SW480 (cell line): ENCODE measurements at places on chromosomes 7 and 10.

- no peak for DNase-seq
Measured at GRCh38 chr7:91367812-91368578, 103.8 kb downstream of the FZD1 start.

- no peak for DNase-seq
Measured at GRCh38 chr10:52316500-52316899, 2.4 kb downstream of the DKK1 start.

DNA sequence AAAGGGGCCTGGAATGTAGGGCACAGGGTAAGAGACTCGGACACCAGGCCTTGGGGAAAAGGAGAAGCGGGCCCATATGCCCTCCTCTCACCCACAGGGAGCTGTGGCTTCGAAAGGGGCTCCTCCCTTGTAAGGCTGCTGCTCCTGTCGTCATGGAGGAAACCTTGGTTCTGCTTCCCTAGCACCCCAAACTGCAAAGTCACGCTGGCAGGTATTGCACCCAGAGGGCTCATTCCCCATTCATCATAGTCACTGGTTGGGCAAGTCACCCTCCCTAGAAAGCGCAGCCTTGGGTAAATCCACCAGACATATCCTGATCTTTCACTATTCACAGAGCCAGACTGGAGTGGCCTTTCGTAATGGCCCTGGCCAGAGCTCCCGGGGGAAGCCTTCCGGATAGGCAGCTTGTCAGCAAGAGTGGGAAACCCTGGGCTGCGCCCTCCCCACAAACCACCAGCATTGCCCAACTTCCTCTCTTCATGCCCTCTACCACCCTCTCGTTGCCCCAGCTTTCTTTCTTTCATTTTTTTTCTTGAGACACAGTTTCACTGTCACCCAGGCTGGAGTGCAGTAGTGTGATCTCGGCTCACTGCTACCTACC is 121.0 kb downstream of the HIP1 start:
- no peak for DNase-seq

DNA sequence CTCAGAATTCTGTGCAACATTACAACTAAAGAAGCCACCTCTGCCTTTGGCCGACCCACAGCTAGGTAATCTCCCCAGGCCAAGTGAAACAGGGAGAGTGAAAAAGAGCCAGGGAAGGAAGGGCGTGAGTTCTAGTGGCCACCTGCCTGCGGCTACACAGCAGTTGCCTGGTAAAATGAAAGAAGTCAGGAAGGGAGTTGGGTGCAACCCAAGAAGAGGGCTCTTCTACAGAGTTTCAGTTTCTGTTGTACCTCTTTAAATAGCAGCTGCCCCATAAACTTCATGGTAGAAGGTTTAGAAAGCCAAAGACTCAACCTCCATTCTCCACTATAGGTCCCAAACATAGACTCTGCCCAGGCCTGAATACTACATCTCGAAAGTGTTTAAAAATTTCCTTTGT is 76.2 kb upstream of the TMEM168 start:
- no peak for DNase-seq

- no peak for DNase-seq
Measured at GRCh38 chr7:148185041-148185440, 405.5 kb upstream of the C7orf33 start.

- no peak for DNase-seq
Measured at GRCh38 chr10:36479073-36479472, 646.3 kb upstream of the ANKRD30A start.

DNA sequence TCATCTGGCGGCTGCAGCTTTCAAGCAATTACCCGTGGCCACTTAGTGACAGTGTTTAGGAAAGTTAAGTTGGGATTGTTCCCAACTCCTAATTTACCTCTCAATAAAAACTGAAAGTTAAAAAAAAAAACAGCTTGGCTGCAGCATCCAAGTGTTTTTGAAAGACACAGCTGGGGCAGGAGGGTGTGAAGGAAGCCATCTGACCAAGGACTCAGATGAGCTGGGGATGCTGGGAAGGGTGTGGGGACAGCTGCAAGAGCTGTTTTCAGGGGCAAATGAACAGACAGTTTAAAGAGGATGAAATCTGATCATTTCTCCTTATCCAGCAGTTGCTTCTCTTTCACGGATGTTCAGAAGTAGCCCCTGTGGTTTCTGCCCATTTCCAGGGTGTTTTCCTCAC is 129.2 kb upstream of the CDCA7L start:
- no peak for DNase-seq

- no peak for DNase-seq
Measured at GRCh38 chr7:16838891-16839290, 34.1 kb upstream of the AGR2 start.

DNA sequence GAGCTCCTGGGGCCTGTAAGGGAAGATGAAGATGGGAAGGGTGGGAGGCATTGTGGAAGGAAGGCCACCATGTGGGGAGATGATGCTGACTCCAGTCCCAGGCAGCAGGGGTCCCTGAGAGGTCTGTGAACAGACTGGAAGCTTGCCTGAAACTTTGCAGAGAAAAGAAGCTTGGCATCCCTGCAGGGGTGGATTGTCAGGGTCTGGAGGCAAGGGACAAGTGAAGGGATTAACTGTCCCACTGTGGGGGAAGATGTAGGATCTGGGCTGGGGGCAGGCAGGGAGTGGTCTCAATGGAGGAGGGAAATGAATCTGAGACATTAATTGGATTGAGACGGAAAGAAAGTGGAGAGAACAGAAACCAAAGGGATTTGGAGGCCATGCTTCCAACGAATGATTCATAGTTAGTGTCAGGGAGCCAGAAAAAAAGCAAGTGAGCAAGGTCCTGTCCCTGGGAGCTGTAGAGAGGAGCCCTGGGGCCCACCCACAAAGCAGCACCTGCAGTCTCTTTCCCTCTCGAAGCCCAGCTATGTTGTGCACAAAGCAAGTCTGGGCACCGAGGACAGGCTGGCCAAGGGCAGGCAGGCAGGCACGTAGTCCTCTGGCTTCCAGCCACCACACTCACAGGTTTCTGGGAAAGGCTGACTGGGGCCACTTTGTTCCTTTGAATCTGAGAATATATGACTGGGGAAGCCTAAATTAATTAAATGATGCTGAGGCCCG is 4.7 kb upstream of the SLC18A3 start:
- no peak for DNase-seq

- DNase-seq: no peak
Measured at GRCh38 chr10:85599081-85599480, 767.5 kb downstream of the GRID1 start.

GRCh38 chr10:95168694-95169093 is 25.3 kb upstream of the ACSM6 start:
- DNase-seq: no peak

DNA sequence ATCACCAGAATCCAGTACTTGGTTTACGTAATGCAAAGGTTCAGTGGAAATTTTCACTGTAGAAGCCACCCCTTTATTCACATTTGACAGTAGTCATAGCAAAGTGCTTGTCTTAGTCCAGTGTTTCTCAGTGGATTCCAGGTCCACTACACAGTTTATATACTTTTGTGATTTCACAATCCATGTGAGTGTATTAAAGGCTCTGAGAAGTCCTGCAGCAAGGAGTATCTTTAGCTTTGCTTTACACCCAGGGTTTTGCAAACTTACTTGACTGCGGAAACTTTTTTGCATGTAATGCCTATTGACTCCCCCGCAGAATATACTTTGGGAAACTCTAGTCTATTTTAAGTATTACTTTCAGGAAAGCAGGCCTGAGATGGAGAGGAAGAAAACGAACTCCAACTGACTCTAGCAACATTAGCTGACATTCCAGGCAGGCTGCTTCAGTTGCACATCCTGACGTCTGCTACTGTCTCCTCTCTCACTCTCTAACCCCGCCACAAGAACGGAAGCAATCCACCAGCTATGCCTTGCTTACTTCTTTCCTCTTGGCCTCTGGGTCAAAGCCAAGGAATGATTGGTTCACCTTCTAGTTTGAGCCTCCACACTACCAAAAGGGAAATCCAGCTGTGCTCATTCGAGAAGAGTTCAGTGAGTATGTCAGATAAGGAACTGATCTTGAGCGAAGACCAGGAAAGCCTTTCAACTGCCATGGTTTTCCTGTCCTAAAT is 6.2 kb downstream of the PLXNA4 start:
- DNase-seq: no peak

GRCh38 chr7:80775897-80776296 is 137.5 kb downstream of the CD36 start:
- DNase-seq: no peak

DNA sequence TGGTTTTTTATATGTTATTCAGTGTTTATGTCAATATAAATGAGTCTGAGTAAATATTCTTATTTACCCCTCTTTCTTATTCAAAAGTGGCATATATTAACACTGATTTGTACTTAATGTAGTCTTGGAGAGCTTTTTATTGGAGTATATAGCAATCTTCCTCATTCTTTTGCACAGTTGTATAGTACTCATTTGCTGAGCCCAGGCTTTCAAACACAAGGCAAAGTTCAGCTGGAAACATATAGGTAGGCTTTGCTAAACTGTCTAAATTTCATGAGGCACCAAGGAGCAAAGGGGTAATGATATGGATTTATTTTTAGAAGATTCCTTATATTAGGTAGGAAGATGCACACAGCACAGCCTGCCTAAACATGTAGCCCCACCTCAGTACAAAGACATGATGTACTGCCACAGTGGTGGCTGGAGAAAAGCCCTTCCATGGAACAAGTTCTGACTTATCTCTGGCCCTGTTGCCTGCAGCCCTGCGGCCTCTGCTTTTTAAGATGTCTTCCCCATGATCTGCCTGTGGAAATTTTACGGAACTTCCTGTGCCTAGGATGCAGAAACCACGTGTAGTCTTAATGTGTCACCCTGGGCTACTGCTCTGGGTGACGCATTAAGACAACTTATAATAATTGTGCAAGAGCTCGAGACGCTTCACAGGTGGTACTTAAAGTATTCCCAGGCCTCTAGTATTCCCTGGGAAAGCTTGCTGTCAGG is 9.6 kb upstream of the PDCD4 start:
- no peak for DNase-seq

GRCh38 chr10:11962176-11962575 is 80.4 kb downstream of the UPF2 start:
- no peak for DNase-seq

GRCh38 chr10:61903928-61904344 is 2.4 kb downstream of the ARID5B start:
- no peak for DNase-seq

- DNase-seq: peak; percentile 96
Measured at GRCh38 chr7:2641406-2642393, 9.9 kb downstream of the TTYH3 start.

DNA sequence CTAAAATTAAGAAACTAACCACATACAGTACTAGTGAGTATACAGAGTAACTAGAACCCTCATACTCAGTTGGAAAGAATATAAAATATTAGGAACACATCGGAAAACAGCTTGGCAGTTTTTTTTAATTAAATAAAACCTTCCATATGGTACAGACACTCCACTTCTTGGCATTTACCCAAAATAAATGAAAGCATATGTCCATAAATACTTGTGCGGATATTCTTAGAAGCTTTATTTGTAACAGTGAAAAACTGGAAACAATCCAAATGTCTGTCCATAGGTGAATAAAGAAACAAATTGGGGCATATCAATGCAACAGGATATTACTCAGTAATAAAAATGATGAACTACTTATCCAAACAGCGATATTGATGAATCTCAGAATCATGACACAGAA is 410.0 kb downstream of the HTR7 start:
- DNase-seq: no peak

GRCh38 chr10:79153745-79154144 is 85.0 kb downstream of the ZMIZ1 start:
- DNase-seq: no peak

DNA sequence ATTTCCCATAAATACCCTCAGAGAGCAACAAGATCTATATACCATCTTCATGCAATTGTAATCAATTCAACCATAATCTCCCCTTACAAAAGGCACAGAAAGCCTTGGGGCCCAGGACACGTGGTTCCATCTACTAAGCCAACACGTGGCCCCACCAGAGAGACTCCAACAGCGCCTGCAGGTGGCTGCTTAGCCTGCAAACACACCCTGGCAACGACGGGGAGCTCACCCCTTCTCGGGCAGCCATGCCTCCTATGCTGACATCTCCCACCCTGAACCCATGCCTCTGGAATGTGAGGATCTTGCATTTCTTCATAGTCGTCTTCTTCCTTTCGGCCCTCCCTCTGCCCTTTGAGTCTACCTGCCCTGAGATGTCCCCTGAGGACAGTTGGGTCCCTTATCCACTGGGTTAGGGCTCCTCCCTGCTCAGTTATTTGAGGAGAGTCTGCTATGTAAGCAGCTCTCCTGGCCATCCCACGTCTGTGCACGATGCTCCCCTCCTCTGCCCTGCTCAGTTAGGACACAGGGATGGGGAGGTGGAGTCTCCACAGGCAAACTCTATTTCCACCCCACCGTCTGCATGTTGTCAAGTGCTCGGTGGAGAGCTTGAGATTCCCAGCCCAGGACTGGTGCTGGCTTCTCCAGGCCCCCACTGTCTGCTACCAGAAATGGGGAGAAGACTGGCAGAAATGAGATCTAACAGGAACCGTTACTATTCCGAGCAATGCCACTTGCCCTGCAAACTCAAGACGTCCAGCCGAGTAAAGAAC is 36.5 kb downstream of the EBF3 start:
- no peak for DNase-seq

GRCh38 chr7:63070696-63071095 is 928.0 kb upstream of the ZNF722 start:
- no peak for DNase-seq

DNA sequence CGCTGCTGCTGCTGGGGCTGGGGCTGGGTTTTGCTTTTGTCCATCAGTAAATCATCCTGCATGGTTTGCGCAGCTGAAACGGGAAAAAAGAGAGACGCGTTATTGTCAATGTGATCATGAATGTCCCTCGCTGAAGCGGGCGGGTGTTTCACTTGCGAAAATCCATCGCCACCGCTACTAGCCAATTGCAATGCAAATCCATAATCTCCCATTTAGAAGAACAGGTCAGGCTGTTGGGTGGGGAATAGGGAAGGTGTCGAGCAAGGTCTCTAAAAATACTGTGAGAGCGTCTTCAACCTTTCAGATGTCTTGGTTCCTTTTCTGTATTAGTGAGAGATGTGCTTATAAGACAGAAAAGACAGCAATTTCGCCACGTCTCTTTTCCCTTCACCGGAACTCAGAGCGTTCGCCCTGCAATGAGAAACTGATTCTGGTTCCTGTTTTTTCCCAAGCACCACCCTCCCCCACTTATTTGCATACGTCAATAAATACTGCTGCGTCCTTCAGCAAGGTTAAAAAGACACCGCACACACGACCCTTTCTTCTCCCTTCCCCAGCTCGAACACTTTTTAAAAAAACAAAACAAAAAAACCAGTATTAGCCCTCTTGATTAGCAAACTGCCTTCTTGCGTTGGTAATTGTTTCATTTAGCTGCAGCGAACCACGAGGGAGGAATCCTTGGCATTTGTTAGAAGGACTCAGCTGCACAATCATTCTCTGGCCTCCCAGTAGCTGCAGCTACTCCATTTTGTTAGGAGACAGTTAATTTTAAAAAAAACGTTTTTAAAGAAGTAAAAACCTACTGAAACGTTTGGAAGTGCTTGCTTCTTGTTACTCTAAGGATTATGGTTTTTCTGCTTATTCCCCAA is 50.4 kb downstream of the CPEB3 start:
- peak; percentile 67 for DNase-seq

- no peak for DNase-seq
Measured at GRCh38 chr7:96330193-96330592, 8.3 kb upstream of the SLC25A13 start.

- no peak for DNase-seq
Measured at GRCh38 chr10:970311-971149, 17.7 kb upstream of the GTPBP4 start.
